Stimulated activated CD8-positive, alpha-beta memory T cell treated with anti-CD3 and anti-CD28 coated beads, Interleukin-4, amount 100 ng/mL, for 4 hours (primary cell): ENCODE measurements at places on chromosomes 6 and 20.

- DNase-seq: no peak
Measured at GRCh38 chr6:122372647-122373046, 26.8 kb upstream of the HSF2 start.

GRCh38 chr6:72031471-72031870 is 145.1 kb downstream of the RIMS1 start:
- no peak for DNase-seq

GRCh38 chr20:38299963-38300362 is 4.0 kb upstream of the BPI start:
- DNase-seq: no peak

GRCh38 chr6:125018136-125018535 is 55.9 kb downstream of the RNF217 start:
- DNase-seq: no peak

GRCh38 chr6:169115632-169116031 is 138.0 kb downstream of the THBS2 start:
- no peak for DNase-seq

DNA sequence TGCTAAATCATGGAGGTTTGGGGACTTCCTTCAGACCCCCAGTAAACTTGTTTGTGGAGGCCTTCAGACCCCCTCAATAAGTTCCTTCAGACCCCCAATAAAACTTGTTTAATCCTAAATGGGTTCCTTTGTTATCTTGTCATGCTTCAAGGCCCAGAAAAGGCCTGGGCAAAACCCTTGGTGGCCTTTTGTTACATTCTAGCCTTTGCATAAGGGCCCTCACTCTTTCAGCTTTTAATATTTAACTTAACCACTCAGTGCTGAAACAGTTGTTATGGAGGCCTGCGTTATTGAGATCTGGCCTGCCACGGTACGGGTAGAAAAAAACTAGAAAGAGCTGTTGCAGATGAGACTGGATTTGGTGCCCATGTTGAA is 4.3 kb upstream of the DYNLRB1 start:
- DNase-seq: no peak

GRCh38 chr6:37583261-37583660 is 83.6 kb upstream of the CCDC167 start:
- DNase-seq: no peak

GRCh38 chr6:79377047-79377446 is 142.6 kb upstream of the HMGN3 start:
- no peak for DNase-seq

DNA sequence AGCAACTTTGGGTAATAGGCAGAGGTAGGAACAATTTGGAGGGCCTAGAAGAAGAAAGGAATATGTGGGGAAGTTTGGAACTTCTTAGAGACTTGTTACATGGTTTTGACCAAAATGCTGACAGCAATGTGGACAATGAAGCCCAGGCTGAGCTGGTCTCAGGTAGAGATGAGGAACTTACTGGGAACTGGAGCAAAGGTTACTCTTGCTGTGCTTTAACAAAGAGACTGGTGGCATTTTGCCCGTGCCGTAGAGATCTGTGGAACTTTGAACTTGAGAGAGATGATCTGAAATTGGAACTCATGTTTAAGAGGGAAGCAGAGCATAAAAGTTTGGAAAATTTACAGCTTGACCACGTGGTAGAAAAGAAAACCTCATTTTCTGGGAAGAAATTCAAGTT is 28.3 kb upstream of the TMEM200A start:
- DNase-seq: no peak

DNA sequence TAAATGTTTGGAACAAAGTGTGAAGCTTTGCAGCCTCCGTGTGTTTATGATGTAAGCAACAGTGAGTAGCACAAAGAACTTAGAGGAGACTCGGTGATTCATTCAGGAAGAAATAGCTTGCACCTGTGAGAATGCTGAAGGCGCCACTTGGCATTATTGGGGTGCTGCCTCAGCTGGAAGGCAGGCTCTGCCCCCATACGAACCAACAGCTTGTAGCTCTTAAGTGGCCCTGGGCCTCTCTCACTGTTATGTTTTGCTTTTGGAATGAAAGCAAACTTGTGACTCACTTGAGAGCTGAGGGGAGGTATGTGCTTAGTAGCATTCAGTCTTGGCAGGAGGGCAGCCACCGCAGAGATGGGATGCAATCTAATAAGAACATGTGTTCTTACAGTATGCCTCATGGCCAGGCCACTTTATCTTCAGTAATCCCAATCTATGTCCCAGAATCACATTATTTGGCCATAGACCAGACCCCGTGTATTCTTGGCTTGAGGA is 310.7 kb downstream of the EYA4 start:
- DNase-seq: no peak

DNA sequence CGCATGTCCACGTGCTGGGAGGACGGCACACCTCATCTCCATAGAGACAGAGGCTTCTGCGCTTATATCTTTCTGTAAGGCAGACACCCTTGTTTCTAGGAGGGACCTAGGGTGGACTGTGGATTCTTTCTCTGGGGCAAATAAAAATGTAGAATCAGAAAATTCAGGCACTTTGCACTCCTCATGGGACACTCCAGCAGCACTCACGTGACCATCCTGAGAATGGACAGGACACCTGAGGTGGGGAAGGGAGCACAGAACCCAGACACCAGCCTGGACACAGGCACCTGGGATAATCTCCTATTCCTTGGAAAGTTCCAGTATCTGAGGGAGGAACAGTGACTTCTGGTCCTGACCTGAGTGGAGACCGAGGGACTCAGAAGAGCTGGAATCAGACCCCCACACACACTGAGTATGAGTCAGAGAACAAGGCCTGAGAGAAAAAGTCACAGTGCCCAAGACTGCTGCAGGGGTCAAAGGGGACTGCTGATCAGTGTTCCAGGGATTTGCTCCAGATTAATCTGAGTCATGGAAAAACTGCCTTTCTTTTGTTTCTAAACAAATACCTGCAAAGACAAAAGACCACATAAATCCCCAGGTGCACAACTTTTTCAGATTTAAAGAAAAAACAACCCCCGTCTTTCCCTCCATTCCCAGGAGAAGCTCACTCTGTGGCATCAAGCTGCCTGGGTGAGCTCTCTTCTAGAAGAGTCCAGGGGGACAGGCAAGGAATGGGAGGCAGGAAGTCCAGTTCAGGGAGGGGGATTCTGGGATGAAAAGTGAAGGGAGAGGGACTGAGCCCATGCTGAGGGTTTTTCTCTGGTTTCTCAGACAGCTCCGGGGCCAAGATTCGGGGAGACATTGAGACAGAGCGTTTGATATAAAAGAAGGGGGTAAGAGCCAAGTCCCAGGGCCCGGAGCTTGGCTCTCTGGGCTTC is 35.6 kb upstream of the MICB start:
- no peak for DNase-seq

DNA sequence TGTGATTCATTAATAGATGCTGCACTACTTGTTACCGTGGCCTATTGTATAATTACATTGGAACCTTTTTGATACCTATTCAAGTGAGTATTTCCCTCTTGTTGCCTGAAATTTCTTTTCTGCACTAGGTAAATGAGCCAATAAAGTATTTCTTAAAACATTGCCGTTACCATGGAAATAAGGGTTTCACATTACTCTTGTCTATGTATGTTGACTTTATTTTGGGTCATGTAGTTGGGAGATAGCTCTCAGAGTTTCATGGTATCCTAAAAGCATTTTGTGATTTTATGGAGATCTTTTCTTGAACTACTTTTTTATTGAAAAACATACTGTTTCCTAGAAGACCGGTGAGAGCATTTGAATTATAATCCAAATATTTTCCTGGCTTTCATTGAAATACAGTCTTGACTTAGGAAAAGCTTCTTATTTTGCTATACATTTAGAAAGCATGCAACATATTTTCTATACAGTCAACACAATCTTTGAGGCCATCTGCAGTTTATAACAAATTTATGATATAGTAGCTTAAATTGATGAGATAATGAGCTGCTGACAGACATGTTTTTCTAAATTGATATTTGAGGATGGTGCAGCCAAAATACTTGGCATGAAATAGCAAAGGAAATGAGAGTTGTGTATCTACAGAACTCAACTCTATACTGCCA is 650.4 kb downstream of the RFPL4B start:
- no peak for DNase-seq

DNA sequence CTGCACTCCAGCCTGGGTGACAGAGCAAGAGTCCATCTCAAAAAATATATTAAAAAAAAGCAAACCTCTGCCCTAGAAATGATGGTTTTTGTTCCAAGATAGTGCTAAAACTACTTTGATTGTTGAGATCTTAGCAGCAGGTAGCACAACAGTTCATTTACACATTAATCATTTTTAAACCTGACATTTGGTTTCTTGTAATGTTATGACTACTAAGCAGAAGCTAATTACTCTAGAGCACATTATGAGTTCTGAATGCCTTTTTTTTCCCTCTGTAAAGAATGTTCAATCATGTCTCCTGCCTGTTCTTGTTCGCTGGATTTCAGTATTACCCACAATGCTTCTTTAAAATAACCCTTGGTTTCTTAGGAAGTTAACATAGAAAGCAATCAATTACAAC is 24.7 kb upstream of the PHF3 start:
- DNase-seq: no peak

DNA sequence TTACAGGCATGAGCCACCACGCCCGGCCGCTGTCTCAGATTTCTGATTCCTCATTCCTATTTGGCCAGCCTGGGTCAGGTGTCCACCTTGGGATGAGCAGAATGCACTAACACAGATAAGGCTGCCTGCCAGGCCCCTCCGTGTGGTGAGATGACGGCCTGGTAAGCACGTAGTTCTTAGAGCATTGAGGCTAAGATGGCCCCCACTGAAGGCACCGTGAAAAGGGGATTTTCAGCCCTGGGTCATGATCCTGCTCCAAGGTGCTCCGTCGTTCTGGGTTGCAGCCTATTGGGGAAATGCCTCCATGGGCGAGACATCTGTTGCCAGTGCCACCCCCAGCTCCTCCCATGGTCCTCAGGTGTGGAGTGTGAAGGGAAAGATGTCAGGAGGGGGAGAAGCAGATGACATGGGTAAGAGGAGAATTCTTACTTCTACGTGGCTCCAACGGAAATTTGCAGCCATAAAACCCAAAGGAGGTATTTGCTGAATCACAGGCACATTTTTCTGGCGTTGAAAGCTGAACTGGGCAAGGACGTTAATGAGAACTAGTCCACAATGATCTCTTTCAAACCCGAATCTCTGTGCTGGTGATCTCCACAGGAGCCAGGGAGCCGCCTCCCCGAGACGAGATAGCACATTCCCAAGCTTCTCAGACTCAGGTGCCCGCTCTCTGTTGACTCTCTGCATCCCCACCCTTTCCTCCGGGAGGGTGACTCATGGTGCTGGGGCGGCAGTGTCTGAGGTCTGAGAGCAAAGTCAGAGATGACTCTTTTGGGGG is 34.0 kb upstream of the BMP6 start:
- no peak for DNase-seq

GRCh38 chr6:16332175-16332542 is 93.8 kb downstream of the GMPR start:
- DNase-seq: peak; percentile 77

- DNase-seq: no peak
Measured at GRCh38 chr6:106732376-106732940, 103.1 kb downstream of the QRSL1 start.

- DNase-seq: no peak
Measured at GRCh38 chr6:79548304-79548703, 11.1 kb upstream of the LCA5 start.

GRCh38 chr20:41147767-41148191 is 10.4 kb downstream of the PLCG1 start:
- no peak for DNase-seq

- DNase-seq: no peak
Measured at GRCh38 chr6:25333471-25333870, 54.3 kb downstream of the CARMIL1 start.

DNA sequence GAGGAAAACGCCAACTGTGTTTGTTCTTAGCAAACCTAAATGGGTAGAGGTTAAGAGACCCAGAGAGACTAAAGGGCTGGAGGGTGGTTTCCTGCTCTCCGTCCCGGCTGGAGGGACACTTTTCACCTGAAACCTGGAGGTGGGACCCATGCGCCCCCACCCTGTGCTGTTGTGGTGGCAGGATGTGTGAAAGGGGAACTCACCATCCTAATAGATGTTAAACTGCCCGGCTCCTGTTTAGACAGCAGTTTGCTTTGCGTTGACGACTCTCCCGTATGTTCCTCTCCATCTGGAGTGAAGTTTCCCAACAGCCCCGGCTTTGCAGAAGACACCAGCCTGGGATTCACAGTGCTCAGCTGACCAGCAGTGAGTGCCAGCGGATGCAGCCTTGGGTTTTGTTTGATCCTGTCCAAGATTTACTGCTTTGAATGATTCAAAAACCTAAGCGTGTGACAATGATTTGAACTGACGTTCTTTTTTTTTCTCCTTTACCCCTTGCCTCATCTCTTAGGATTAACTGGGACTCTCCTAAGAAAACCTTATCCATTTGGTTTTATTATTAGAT is 66.0 kb downstream of the CDH4 start:
- no peak for DNase-seq

GRCh38 chr6:16698162-16698533 is 63.1 kb downstream of the ATXN1 start:
- DNase-seq: no peak

DNA sequence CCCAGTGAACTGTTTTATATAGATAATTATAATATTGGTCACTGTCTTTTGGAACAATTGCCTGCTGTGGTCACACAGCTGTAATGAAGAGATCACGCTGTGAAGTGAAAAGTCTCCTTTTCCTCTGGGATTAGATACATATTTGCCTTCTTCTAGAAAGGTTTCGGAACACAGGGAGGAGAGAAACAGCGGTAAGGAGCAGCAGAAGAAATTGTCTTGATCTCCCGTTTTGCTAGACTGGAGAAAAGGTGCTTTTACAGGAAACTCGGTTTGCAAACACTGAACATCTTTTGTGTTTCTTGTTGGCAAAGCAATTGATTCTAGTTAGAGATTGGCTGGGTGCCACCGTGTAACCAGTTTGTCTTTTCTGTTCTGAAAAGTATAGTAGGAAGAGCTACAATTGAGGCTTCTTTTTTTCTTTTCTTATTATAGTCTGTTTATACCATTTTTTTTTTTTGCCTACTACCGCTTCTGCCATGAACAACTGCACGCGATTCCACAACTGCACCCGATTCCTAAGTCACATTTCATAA is 404.1 kb upstream of the ID4 start:
- no peak for DNase-seq

DNA sequence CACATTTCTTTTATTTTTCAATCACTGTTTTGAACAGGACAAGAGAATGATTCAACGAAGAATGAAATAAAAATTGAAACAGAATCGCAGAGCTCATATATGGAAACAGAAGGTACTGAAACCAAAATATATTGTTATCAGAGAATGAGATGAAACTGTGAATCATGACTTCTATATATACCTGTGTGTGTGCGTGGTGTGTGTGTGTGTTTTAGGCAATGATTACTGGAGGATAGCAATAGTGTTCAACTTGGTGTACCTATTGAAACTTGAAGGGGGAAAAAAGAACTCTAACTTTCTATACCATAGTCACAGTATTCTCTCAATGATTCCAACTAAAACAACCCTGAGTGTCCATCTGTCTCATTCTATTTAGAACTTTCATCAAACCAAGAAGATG is 586.6 kb downstream of the KIF16B start:
- no peak for DNase-seq

DNA sequence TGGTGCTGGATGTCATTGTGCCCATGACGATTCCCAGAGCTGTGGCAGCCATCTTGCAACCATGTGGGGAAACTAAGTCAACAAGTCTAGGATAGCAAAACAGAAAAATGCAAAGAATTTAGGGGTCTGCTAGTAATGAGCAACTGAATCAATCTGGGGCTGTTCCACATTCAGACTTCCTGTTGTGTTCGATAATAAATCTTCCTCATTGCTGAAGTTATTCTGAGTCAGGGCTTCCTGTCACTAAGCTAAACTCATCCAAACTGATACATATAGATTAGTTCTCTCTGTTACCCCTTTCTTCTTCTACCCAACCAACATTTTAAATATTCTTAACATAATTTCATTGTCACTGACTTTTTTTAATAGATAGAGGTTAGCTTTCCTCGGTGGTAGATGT is 205.9 kb downstream of the HACE1 start:
- DNase-seq: no peak
